ENCODE measurements at places on chromosomes 5 and 9.

DNA sequence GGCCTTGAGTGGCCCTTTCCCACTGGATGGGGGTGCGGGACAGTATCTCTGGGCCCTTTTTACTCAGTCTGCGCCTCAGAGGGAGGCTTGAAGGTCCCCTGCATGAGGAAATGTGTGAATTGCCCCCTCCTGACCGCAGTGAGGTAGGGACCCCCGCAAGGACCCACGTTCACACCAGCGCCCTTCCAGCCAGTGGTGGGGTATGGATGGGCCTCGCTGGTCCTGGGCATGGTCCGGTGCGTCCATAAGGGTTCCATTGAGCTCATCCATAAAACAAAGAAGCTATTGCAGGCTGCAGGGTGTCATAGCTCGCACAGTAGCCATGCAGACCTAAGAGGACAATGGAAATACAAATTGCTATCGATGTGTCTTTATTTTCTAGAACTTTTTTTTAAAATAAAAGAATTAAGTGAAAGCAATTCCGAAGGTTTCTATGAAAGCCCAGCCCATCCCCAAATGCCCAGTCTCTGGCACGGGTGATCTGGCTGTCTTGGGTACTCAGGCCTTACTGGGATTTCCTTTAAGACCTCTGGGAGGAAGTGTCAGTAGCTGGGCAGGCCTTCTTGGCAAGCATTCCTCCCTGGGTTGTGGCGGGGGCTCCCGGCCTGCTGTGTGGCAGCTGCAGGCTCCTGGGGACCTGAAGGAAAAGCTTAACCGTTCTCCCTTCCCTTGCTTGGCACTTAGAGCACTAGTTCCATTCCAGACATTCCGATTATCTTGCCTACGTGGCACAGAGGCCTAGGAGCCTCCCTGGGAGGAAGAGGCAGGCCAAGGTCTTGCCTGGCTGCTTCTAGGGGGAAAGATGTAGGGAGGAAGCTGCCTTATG is 1.5 kb upstream of the SEMA5A start:
- DNase-seq: no peak

GRCh38 chr5:94551858-94552257 is 66.5 kb downstream of the KIAA0825 start:
- no peak for DNase-seq

- DNase-seq: no peak
These were observed 196.2 kb downstream of the HSPA4 start for GRCh38 chr5:133247881-133248624.

GRCh38 chr5:14173377-14174229 is 30.5 kb downstream of the TRIO start:
- DNase-seq: no peak

- no peak for DNase-seq
These were observed 163.3 kb downstream of the NIPBL start for GRCh38 chr5:37039824-37040223.

GRCh38 chr5:155898284-155898683 is 428.7 kb upstream of the SGCD start:
- DNase-seq: no peak

GRCh38 chr5:52989781-52990527 is 802 bp downstream of the ITGA2 start:
- DNase-seq: no peak

GRCh38 chr5:52734557-52734956 is 53.2 kb upstream of the ITGA1 start:
- no peak for DNase-seq

DNA sequence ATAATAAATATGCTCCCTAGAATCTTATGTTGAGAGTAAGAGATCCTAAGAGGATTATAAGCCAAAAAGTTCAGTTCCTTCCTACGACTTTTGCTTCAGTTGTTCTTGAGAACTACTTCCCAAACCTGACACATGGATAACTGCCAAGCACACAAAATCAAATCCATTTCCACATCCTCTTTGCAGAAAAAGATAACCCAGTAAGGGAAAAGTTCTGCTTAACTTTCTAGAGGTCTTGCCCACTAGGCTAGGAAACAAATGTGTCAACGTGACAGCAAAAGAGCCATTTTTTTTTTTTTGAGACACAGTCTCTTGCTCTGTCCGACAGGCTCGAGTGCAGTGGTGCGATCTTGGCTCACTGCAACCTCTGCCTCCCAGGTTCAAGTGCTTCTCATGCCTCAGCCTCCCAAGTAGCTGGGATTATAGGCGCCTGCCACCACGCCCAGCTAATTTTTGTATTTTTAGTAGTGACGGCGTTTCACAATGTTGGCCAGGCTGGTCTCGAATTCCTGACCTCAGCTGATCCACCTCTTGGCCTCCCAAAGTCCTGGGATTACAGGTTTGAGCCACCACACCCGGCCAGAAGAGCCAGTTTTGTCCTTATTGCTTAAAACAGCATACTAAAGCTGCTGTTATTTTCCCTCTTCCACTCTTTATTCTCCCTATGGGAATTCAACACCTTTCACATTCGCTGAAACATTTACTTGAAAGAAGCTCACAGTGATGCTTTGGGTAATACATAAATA is 24.2 kb downstream of the CSNK1A1 start:
- no peak for DNase-seq

- no peak for DNase-seq
These were observed 7.2 kb downstream of the CHMP5 start for GRCh38 chr9:33272061-33272460.

GRCh38 chr5:72101828-72102227 is 5.4 kb upstream of the MAP1B start:
- no peak for DNase-seq

DNA sequence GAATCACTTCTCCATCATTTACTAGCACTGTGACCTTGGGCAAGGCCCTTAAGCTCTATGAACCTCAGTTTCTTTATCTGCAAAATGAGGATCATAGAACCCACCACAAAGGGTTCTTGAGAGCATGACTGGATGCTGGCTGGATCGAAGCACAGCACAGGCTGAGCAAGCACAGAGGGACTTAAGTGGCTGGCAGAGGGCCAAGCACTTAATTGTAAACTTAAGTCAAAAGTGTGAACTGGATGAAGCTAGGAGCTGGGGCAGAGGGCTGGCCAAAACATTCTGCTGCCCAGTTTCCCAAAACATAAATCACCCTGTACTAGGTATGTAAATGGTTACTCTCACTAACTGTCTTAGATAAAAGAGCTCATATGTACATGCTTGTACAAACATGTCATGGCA is 112.3 kb upstream of the WWC1 start:
- DNase-seq: no peak

GRCh38 chr5:66498791-66499207 is 97.4 kb upstream of the MAST4 start:
- DNase-seq: no peak

DNA sequence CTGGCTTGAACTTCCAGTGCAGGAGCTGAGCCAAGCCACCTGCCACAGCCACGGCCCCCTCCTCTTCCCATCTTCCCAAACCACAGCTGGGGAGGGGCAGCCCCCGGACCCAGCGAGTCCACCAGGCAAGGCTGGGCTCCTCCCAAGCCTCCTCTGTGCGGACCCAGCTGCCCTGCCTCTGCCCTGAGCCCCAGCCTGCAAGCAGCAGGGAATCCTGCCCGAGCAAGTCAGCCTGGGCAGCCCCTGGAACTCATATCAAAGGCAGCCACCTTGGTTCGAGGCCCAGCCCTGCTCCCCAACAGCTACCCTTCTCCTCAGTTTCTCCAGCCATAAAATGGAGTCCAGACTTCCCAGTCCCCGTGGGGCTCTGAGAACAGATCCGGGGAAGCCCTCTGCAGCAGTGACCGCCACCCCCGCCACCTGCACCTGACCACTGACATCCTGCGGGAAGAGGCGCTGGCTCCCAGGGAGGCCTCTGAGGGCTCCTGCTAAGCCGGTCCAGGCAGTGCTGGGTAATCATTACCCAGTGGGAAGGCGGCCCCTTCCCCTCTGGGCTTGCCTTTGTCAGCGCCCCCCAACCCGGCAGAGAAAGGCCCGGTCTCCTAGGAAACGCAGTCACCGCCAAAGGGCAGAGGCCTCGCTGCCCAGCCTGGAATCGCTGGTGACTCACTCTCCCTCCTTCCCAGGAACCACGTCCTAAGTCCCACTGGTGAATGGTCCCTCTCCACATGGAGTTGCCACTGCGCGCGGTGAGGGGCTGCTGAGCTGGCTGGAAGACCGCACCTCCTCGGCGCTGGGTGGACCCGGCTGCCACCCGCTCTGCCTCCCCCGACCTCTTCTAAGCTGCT is 1.5 kb downstream of the VAV2 start:
- no peak for DNase-seq

- DNase-seq: no peak
These were observed 567.2 kb downstream of the CAAP1 start for GRCh38 chr9:26325444-26325829.

GRCh38 chr5:95918421-95919006 is 43.1 kb downstream of the ELL2 start:
- DNase-seq: no peak
